ENCODE measurements at places on chromosomes 3 and 15.

- DNase-seq = no peak
These were observed 9.3 kb downstream of the IRAK2 start for GRCh38 chr3:10173926-10174435.

DNA sequence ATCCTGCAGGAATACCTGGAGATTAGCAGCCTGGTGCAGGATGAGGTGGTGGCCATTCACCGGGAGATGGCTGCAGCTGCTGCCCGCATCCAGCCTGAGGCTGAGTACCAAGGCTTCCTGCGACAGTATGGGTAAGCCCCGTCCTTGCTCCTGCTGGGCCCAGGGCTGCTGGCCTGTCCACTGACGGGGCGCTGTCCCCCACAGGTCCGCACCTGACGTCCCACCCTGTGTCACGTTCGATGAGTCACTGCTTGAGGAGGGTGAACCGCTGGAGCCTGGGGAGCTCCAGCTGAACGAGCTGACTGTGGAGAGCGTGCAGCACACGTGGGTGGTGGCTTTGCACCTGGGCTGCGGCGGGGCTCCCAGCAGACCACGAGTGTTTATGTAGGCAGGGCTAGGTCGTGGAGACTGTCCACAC lies 5.0 kb downstream of the FES start:
- peak; percentile 85 for DNase-seq

DNA sequence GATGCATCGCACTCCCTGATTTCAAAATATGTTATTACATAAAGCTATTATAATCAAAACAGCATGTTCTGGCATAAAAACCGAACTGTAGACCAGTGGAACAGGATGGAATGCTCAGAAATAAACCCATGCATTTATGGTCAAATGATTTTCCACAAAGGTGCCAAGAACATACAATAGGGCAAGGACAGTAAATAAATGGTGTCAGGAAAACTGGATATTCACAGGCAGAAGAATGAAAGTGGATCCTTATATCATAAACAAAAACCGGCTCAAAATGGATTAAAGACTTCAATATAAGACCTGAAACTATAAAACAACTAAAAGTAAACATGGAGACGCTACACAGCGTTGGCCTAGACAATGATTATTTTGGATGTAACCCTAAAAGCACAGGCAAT lies 22.6 kb downstream of the USP50 start:
- DNase-seq = no peak

- no peak for DNase-seq
These were observed 137.9 kb upstream of the CHRM5 start for GRCh38 chr15:33830351-33830750.

GRCh38 chr3:112670824-112671223 lies 29.9 kb upstream of the CCDC80 start:
- DNase-seq = peak; percentile 51

- no peak for DNase-seq
These were observed 23.1 kb upstream of the USP3 start for GRCh38 chr15:63481105-63481810.

- no peak for DNase-seq
These were observed 235.1 kb upstream of the CFAP20DC start for GRCh38 chr3:59284926-59285325.

GRCh38 chr3:43259626-43260025 lies 26.7 kb upstream of the SNRK start:
- no peak for DNase-seq

- DNase-seq = no peak
These were observed 28.4 kb downstream of the GRIP2 start for GRCh38 chr3:14511623-14512280.

- DNase-seq = no peak
These were observed 14.0 kb downstream of the PBRM1 start for GRCh38 chr3:52671676-52672075.

DNA sequence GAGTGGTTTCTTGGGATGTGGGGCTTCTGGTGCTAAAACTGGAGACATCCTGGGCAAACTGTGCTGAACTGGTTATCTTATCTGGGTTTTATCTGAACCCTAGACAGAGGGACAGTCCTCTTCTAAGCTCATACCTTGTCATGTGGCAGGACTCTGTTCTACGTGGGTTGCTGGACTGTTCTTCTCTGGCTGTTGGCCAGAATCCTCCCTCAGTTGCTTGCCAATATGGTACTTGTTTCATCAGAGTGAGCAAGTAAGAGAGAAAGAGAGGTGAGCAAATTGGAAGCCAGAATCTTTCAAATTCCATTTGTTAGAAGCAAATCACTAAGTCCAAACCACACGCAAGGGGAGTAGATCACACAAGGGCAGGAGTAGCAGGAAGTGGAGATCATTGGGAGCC lies 291.5 kb upstream of the TBL1XR1 start:
- no peak for DNase-seq

DNA sequence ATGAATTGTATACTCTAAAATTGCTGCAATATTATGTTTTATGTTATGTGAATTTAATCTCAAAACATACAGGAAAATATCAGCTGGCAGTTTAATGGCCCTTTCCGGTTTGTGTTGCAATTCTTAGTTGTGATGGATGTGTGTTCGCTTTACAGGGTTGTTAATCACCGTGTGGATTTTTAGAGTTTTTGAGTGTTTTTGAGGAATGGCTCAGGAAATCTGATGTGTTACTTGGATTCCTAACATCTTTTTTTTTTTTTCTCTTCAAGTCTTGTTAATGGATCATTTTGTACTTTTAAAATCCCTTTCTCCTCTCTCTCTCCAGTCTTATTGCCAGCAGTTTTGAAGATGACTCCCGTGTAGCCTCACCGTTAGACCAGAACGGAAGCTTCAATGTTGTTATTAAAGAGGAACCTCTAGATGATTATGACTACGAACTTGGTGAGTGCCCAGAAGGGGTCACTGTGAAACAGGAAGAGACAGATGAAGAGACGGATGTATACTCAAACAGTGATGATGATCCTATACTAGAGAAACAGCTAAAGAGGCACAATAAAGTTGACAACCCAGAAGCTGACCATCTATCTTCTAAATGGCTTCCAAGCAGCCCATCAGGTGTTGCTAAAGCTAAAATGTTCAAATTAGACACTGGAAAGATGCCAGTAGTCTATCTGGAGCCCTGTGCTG lies 35.7 kb downstream of the MGA start:
- peak; percentile 80 for DNase-seq

DNA sequence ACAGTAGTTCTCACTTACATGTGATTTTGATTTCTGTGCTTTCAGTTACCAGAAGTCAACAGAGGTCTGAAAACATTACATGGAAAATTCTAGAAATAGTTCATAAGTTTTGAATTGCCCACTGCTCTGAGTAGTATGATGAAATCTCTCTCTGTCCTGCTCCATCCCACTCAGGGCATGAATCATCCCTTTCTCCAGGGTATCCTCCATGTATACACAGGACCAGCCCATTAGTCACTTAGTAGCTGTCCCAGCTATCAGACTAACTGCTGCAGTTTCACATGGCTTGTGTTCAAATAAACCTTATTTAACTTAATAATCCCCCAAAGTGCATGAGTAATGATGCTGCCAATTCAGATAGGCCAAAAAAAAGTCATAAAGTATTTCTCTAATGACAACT lies 38.6 kb downstream of the EPHA3 start:
- DNase-seq = no peak

DNA sequence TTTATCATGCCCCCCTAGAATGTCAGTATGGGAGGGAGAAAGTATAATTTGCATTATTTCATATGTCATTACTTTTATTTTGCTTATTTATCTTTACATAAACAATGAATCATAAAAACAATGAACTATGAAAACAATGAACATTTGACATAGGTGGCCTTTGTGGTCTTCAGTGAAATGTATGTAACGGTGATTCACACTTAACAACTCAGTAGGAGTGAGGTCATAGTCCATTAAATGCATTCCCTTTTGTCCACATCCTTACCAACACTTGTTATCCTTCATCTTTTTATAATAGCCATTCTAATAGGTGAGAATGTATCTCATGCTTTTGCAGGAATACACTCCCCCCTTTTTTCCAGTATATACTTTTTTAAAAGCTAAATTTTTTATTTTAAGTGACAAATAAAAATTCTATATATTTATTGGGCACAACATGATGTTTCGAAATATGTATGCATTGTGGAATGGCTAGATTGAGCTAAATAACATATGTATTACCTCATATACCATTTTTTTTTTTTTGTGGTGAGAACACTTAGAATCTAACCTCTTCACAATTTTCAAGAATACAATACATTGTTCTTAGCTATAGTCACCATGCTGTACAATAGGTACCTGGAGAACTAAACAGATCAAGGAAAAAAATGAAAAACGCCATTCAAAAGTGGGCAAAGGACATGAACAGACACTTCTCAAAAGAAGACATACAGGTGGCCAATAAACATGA lies 189.5 kb downstream of the WDR72 start:
- no peak for DNase-seq

GRCh38 chr3:104785947-104786346 lies 580.8 kb upstream of the ALCAM start:
- no peak for DNase-seq

GRCh38 chr3:76463501-76463900 lies 576.4 kb upstream of the ROBO2 start:
- DNase-seq = no peak

DNA sequence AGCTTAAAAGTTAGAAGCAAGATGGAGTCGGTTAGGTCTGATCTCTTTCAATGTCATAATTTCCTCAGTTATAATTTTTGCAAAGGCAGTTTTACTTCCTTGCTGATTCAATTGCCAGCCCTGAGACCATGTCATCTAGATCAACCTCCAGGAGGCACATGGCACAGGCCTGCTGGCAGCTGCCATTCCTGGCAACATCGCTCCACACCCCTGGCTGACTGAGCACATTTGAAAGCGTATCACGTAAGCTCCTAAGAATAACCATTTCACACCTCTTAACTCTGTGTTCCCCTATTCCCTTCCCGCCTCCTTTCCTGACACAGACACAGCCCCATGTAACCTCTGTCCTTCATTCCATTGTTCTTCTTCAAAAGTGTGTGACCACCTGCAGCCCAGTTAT lies 313.9 kb upstream of the CTNNB1 start:
- DNase-seq = peak; percentile 14
